Fibroblast of the aortic adventitia (primary cell): ENCODE measurements at places on chromosomes 7 and 10. TPM values are rescaled to one million over a fixed set of nuclear protein-coding genes. Genes with fewer than 3 reads are reported as not detected.

DNA sequence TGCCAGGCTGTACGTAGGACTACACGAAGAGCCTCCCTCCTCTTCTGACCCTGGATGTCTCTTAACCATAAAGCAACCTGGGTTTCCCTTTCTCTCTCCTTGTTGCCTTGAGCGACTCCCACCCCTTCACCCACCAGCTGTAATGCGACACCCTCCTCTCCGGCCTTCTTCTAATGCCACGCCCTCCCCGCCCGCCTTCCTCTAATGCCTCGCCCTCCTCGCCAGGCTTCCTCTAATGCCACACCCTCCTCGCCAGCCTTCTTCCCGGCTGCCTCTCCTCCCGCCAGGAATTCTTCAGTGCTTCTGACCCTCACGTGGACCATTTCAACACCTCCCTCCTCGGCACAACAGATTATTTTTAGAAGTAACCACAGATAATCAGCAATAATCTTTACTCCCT is 348.5 kb upstream of the SHH start:
- no peak for DNase-seq

GRCh38 chr10:60044242-60044641 is 137.9 kb upstream of the CCDC6 start:
- peak; percentile 65 for DNase-seq

DNA sequence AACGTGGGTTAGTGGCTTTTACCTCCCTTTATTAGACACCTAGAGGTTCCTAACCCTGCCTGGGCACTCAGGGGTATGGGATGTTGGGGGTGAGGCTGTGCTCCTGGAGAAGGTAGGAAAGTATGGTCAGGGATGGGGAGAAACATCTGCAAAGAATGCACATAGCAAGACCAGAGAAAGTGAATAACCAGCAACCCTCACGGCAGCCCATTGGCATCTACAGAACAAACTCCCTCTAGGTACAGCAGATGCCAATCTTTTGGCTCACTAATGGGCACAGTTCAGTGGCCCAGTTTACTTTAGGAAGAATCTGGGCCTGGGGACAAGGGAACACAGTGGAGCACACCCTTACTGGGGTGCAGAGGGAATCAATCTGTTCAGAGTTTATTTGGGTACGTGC is 143.9 kb downstream of the JAZF1 start:
- DNase-seq = no peak

CHN2 gene
- 0.81 and 3.6 TPM in 2 replicates for total RNA-seq

GRCh38 chr10:44362866-44363711 is 21.8 kb downstream of the CXCL12 start:
- DNase-seq = no peak

ADCY1 gene
- total RNA-seq = 0.25 and 0.72 TPM in 2 replicates

SLC39A12 gene
- total RNA-seq = not detected in 2 replicates

DNA sequence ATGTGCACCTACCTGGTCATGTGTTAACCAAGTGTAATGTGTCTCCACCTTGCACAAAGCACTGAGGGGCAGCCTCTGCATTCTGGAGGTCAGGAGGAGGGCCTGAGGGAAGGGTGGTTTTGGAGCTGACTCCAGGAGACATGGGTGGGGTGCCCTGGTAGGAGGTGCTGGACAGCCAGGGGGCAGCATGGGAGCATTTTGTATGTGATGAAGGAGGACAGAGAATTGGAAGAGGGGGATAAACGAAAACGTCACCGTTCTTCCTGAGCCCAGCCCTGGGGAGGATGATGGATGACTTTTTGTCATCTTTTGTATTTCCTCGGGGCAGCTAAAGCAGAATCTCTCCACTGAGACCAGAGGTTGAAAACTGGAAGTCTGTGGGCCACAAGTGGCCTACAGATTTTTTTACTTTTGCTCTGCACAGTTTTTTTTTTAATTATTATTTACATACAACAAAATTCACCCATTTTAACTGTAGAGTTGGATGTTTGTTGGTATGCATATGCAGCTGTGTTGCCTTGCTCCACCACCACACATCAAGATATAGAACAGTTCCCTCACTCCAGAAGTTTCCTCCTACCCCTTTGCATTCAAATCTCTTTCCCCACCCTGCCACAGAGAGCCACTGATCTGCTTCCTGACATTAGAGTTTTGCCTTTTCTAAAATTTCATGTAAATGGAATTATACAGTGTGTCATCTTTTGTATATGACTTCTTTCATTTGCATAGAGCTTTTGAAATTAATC is 242.5 kb downstream of the VTI1A start:
- peak; percentile 50 for DNase-seq

GRCh38 chr10:50390302-50390701 is 139.0 kb upstream of the ASAH2 start:
- DNase-seq = no peak

DNA sequence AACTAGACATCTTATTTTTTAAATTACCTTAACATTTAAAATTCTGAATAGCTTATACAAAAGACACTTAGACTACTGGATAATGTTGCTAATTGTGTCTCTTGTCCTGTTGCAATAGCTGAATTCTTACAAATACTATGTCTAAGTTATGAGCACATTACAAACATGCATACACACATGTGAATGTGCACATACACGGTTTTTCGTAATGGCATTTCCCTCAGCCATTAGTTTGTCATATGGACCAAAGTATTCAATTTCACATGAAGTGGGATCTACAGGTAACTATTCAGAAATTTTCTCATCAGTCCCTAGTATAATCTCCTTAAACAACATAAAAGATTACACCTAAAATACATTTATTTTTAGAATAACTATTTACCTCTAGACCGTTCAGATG is 178.6 kb upstream of the BET1 start:
- peak; percentile 25 for DNase-seq

CARD11 gene
- total RNA-seq = under 0.01 and 0.08 TPM in 2 replicates

GRCh38 chr7:148708026-148708885 is 9.6 kb downstream of the CUL1 start:
- no peak for DNase-seq

DNA sequence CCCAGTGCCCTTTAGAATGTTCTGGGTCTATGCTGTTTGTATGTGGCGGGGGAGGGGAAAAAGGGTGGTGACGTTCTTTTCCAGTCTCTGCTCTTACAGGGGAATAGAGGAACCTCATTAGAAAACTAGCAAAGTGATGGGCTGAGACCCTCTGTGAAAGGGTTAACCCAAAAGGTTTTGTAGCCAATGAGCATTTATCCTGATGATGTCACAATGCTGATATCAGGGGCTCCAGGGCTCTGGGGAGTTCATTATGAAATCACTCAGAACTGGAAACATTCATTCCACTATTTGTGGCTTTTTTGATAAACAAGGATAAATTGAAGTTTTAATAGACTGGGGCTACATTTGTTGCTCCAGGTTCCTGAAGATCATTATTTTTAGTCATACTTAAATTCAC is 71.7 kb downstream of the ARID5B start:
- peak; percentile 53 for DNase-seq

DNA sequence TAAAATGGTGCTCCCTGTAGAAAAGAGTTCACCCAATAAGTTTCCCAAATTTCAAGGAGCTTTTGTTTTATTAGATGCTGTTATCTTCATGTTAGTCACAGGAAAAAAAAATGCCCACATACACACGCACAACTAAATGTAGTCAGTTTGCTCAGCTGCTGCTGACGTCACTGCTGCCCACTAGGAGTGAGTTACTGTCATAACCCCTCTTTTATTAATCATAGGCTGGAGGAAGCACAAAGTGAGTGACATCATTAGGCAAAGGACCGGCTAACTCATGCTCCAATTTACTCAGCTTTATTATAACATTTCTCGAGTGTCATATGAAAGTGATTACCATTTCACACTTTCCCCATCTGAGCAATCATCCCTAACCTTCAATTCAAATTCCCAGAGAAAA is 6.7 kb upstream of the INHBA start:
- DNase-seq = peak; percentile 96

PALD1 gene
- total RNA-seq = 0.16 and 0.18 TPM in 2 replicates

DNA sequence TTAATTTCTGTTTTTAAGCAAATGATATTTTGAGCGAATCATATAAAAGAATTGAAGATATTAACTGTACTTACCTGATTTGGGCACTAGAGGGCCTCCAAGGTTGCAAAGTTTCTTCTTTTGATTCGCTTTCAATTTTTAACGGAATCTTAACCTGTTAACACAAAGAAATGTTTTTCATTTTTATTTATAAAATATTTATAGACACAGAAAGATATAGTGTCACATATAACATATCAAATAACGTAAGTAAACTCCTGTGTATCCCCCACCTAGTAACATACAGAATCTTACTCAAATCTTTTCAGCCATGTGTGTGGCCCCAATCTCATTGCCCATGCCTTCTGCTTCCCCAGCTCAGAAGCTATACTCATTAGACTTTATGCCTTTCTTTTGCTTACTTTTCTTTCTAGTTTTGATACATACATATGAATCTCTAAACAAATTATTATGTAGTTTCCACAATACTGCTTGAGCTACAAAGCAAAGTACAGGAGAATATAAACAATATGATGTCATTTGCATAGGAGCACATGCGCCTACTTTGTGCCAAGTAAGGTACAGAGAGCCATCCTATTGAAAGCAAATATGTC is 49.5 kb upstream of the ZPBP start:
- peak; percentile 60 for DNase-seq

DNA sequence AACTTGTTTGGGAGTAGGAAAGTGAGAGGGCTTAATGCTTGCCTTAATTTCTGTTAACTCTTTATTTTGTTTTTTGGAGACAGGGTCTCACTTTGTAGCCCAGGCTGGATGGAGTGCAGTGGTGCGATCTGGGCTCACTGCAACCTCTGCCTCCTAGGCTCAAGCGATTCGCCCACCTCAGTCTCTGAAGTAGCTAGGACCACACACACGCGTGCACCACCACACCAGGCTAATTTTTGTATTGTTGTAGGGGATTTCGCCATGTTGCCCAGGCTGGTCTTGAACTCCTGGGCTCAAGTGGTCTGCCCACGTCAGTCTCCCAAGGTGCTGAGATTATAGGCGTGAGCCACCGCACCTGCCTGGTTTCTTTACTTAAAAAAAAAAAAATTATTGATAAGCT is 1.9 kb downstream of the PPP2R2D start:
- DNase-seq = no peak

ASB10 gene
- total RNA-seq = not detected in 2 replicates

DNA sequence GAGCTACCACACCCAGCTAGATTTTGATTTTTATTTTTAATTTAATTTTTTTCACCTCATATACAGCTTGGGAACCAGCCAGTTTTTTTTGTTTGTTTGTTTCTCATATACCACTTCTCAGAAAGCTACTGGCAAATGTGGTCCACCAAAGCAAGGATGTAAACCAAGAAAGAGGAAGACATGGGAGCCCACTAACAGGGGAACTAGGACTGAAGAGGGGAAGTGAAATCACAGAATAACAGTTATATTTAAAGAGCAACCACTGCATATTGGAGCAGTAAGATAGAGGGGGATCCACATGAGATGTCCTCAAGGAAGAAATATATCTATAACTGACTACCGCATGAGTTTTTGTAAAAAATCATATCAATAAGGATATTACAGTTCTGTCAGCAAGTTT is 10.5 kb downstream of the CPVL start:
- DNase-seq = no peak

PLEKHA1 gene
- total RNA-seq = 16.5 and 29.8 TPM in 2 replicates

- DNase-seq = no peak
Observed at GRCh38 chr7:44891791-44892190, 6.5 kb upstream of the PURB start.

- peak; percentile 84 for DNase-seq
Observed at GRCh38 chr10:125377368-125377767, 217.0 kb upstream of the CTBP2 start.

DNA sequence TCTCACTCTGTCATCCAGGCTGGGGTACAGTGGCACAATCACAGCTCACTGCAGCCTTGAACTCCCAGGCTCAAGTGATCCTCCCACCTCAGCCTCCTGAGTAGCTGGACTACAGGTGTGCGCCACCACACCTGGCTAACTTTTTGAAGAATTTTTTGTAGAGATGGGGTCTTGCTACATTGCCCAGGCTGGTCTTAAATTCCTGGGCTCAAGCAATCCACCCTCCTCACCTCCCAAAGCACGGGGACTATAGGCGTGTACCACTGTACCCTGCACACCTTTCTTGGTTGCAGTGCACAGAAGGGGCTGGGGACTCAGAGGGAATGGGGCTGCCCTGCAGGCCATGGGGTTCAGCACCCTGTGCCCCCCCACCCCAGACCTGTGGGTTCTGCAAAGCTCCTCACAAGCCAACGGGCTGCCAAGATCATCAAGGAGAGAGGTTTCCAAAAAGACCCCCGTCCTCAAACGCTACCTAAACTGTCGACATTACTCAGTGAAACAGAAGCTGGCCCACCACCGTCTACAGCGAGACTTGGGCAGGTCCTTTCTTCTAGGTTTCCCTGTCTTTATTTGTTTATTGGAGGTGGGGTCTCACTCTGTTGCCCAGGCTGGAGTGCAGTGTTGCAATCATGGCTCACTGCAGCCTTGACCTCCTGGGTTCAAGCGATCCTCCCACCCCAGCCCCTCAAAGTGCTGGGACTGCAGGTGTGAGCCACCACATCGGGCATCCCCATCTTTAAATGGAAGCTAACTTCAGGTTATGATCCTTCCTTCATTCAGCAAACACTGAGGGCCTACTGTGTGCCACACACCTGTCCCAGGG is 26.6 kb upstream of the ELFN1 start:
- DNase-seq = no peak

- no peak for DNase-seq
Observed at GRCh38 chr7:18166002-18166401, 138.4 kb upstream of the PRPS1L1 start.

PDSS1 gene
- 9.2 and 11.0 TPM in 2 replicates for total RNA-seq

- DNase-seq = no peak
Observed at GRCh38 chr10:119546009-119546408, 3.5 kb upstream of the RGS10 start.

DNA sequence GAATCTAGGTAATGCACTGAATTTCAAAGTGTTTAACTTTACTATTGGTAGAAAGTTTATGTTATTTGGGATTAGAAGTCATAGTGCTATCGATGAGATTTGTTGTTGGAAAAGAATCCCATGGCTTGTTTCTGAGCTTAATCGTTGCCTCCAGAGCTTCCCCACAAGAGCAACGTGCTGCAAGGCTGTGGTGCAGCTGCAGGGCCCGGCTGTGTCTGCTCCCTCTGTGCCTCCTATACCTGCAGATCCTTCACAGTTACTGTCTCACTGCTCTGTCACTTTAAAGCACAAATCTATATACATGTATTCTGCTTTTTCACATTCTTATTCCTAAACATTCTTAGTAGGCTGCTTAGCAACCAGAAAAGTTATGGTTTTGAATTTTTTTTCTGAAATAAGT is 826.6 kb upstream of the COBL start:
- DNase-seq = no peak

DNA sequence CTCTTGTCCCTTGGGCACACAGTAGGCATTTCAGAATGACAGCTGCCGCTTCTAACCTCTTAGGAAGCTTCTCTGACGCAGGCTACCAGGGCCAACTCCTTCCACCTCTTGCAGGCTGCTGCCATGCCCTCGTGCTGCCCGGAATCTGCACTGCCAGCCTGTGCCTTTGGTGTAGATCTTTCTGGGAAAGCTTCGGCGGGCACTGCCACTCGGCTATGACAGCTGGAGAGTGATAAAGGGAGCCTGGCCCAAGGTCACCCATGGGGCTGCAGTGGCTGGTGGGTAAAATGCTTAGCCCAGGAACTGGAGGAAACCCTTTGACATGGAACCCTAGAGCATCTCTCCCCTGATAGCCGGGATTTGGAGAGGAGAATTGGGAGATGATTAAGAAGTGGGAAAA is 78.0 kb upstream of the C1QL3 start:
- DNase-seq = no peak

- DNase-seq = no peak
Observed at GRCh38 chr7:141941075-141941474, 5.7 kb downstream of the CLEC5A start.

EVX1 gene
- not detected in 2 replicates for total RNA-seq

GRCh38 chr7:6516387-6516983 is 34.8 kb downstream of the GRID2IP start:
- peak; percentile 87 for DNase-seq
